ENCODE measurements at places on chromosomes 3 and 15.

- no peak for DNase-seq
Measured at GRCh38 chr15:90685591-90686434, 31.3 kb upstream of the BLM start.

GRCh38 chr3:188170461-188171459 is 16.8 kb downstream of the LPP start:
- peak; percentile 44 for DNase-seq

- no peak for DNase-seq
Measured at GRCh38 chr3:131744765-131745164, 242.0 kb upstream of the MRPL3 start.

- DNase-seq: no peak
Measured at GRCh38 chr15:33132233-33132580, 62.3 kb downstream of the FMN1 start.

DNA sequence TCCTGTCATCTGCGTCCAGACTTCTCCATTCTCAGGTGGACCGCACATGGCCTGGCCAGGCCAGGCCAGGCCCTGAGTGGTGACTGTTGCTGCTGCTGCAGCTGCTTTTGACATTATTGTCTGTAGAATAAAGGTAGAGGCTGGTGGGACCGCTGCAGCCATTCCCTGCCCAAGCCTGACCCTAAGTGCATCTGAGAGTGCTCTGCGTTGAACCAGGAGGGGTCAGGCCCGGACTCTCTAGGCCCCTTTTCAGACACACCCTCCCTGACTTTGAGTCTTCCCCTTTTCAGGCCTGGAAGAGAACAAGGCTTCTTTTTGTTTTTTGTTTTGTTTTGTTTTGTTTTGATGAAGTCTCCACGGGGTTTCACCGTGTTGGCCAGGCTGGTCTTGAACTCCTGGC is 54.6 kb upstream of the FLNB start:
- no peak for DNase-seq

- no peak for DNase-seq
Measured at GRCh38 chr3:39631136-39631535, 163.7 kb downstream of the MOBP start.

DNA sequence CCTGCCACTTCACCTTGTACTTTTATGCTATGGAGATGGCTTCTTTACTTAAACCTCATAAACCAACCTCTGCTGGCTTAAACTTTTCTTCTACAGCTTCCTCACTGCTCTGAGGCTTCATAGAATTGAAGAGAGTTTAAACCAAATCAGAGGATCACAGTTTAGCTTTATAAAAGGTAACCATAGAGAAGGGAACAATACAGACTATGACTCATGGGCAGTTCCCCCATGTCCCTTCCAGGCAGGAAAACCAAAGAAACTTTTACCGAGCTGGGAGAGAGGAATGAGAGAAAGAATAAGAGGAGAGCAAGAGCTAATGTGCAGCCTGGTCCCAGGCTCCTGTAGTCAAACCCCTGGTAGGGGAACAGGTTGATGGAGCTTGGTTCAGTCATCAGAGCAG is 53.9 kb upstream of the NEDD4 start:
- DNase-seq: no peak

DNA sequence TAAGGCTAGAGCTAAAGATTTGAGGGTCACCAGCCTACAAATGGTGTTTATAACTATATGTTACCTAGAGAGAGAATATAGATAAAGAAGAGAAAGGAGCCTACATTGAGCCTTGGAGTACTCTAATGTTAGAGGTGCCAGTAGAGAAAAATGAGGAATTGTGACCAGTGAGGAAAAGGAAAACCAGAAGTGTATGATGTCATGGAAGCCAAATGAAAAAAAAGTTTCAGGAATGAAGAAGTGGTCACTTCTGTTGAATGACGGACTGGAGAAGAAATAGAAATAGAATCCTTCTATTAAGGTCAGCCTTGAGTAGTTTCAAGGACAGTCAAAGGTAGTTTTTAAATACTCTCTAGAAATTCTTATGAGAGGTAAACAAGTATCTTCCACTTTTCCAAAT is 51.2 kb upstream of the MLF1 start:
- DNase-seq: no peak

DNA sequence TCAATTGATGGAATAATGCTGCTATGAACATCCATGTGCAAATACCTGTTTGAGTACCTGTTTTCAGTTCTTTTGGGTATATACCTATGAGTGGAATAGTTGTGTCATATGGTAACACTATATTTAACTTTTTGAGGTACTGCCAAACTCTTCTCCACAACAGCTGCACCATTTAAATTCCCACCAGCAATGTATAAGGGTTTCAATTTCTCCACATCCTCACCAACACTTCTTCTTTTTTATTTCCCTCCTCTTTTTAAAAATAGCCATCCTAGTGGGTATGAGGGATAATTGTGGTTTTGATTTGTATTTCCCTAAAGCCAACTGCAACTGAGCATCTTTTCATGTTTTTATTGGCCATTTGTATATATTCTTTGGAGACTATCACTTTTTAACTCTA is 31.3 kb upstream of the ARHGEF3 start:
- no peak for DNase-seq

- no peak for DNase-seq
Measured at GRCh38 chr3:187006864-187007630, 76.7 kb downstream of the ST6GAL1 start.

DNA sequence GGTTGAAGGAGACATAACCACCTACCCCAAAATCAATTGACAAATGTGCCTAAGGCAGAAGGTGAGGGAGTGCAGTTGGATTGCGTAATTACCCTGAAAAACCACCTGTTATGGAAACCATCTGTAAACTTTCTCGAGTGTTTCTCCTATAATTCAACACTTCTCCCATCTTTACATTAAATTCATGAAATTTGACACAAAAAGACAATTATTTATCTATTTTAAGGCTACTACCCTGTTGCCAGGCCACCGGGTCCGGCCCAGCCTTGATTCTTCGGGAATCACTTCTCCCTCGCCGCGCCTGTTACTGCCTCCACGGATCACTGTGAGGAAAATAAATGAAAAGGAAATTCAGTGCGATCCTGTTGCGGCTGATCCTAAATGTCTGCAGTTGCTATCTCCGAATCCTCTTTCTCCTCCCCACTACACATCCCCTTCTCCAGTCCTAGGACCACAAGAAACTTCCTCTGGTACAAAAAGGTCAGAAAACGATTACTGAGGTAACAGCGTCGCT is 646 bp downstream of the IQCB1 start:
- DNase-seq: no peak

DNA sequence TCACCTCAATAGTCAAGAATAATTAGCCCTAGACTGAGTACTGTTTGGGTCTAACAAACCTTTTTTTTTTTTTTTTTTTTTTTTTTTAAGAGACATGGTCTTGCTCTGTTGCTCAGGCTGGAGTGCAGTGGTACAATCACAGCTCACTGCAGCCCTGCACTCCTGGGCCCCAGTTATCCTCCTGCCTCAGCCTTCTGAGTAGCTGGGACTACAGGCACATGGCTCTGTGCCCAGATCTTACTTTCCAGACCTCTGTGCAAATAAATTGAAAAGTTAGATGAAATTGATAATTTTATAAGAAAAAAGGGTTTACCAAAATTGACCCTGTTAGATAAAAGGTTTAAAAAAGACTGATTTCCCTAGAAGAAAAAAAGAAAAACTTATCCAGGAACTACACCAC is 79.0 kb downstream of the NR2E3 start:
- no peak for DNase-seq

GRCh38 chr3:76199382-76199781 is 414.0 kb upstream of the ZNF717 start:
- no peak for DNase-seq

GRCh38 chr3:40915346-40915865 is 283.9 kb upstream of the CTNNB1 start:
- DNase-seq: no peak

DNA sequence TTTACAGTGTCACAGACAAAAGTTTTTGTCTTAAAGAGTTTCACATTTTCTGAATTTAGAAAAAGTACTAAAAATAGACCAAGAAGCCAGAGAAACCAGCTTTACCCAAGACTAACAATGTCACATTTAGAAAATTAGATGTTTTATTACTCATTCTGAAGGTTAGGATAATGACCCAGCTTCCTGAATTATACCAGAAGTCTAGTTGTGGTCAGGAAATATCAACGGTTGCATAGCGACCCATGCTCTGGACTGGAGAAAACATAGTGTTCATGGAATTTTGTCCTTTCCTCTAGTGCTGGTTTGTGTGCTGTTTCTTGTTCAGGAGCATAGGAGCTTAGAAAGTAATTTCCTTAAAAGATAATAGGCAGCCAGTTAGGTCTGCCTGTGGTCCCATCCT is 59.0 kb downstream of the DPPA2 start:
- DNase-seq: no peak

DNA sequence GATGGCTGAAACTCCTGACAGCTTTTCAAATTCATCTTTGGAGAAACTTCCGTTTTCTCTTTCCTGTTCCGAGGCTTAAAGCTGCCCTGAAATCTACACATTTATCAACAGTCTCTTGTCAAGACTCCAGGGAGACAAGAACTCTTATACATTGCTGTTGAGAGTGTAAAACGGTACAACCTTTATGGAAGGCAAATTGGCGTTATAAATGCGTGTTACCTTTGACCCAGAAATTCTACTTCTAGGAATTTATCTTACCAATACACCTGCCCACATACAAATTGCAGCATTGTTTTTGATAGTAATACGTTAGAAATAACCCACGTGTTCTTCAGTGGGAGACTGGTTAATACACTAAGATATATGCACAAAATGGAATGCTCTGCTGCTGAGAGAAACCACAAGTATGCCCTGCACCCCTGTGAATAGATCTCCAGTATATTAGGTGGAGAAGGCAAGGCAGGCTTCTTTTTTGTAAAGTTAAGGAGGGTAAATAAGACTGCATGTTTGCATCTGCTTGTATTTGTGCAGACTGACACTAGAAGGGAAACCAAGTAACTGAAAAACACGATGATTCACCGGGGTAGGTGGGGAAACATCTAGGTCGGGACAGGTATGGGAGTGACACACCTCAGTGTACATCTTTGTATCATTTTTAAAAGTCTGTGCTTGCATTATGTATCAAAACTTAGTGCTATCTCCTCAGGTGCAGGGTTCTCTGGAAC is 97.5 kb downstream of the IGF1R start:
- DNase-seq: no peak

GRCh38 chr3:186506857-186507256 is 37.3 kb downstream of the CRYGS start:
- DNase-seq: no peak

GRCh38 chr3:77420336-77420735 is 380.4 kb downstream of the ROBO2 start:
- no peak for DNase-seq

GRCh38 chr3:35664460-35664919 is 25.2 kb downstream of the ARPP21 start:
- DNase-seq: no peak

- DNase-seq: no peak
Measured at GRCh38 chr15:34655326-34655725, 71.9 kb upstream of the GOLGA8B start.

- DNase-seq: no peak
Measured at GRCh38 chr3:142213298-142213697, 12.1 kb downstream of the GK5 start.

DNA sequence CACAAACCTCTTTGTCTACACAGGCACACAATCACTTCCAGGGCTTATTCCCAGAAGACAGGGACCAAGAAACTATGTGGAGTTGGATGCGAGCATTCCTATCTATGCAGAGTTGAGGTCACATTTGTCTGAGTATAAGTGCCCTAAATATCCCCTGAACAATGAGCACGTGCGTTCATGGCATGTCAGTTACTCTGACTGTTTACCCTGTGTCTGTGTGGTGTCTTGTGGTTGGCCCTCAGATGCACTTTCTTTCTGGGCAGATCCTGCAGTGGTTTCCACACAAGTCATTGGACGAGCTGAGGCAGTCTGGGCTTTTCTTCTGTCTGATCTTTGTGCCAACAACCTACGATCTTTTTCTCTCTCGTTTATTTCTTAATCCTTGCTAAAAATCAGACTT is 134.5 kb downstream of the FBN1 start:
- DNase-seq: no peak

DNA sequence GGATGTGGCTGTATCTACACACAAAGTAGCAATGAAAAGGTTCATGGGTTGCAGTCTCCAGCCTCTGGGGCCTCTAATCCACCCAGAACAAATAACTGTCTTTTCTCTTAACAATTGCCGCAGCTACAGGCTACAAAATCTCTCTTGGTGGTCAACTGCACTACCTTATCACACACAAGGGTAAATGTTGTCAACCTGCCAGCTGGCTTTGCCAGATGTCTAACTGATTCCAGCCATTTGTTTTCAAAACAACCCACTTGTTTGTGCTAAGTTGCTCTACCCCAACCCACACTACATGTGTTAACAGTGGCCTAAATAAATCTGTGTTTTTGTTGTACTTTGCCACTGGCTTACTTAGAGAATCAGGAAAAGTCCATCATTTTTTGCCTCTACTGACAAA is 447.3 kb downstream of the TAFA4 start:
- no peak for DNase-seq

GRCh38 chr15:38053205-38053604 is 118.8 kb downstream of the TMCO5A start:
- no peak for DNase-seq

- DNase-seq: no peak
Measured at GRCh38 chr15:87357637-87358313, 898.8 kb downstream of the NTRK3 start.

GRCh38 chr3:71930056-71930991 is 145.4 kb upstream of the PROK2 start:
- no peak for DNase-seq

- DNase-seq: no peak
Measured at GRCh38 chr3:144039661-144040060, 68.0 kb downstream of the DIPK2A start.

- no peak for DNase-seq
Measured at GRCh38 chr15:66860844-66861243, 158.8 kb downstream of the SMAD6 start.
